ENCODE measurements at places on chromosomes 3 and 15.

GRCh38 chr15:31228011-31228484, 98.6 kb upstream of the KLF13 start:
- DNase-seq = peak; percentile 23

DNA sequence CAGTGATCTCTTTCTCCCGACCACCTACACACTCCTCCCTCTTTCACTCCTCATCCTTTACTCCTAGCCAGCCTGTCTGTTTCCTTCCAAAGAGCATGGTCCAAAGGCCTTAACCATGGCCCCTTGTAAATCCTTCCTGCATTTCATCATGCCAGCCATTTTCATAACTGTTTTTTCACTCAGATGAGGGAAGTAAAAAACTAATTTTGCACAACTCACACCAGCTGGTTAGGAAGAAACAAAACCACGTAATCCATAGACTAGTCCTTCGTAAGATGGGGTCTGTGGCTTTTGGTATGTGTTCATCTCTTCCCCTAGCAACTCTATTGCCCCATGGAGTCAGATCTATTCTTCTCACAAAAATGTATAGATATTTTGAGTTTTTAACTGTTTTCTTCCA, 187.8 kb downstream of the SHOX2 start:
- no peak for DNase-seq

DNA sequence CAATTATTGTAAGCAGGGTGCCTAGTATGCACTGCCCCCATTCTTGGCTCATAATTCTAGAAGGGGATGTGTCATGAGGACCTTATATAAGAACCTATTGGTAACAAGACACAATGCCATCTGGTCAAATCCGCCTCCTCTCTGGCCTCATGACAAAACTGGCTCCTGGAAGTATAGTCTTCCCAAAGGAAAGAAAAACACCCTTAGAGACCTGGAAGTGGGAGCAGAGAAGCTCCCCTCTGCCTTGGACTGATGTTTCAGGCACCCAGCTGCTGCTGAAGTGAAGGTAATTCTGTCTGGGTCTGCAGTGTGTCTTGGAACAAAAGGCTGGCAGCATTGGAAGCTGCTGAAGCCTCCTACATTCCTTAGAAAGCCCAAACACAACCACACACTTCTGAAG, 107.2 kb upstream of the CLSTN2 start:
- DNase-seq = no peak

- peak; percentile 49 for DNase-seq
Observed at GRCh38 chr15:67884514-67885174, 44.8 kb upstream of the RNU6-1 start.

GRCh38 chr3:124142389-124142970, 150.6 kb upstream of the ROPN1 start:
- DNase-seq = no peak

GRCh38 chr3:10469441-10470119, 35.8 kb downstream of the ATP2B2 start:
- no peak for DNase-seq

DNA sequence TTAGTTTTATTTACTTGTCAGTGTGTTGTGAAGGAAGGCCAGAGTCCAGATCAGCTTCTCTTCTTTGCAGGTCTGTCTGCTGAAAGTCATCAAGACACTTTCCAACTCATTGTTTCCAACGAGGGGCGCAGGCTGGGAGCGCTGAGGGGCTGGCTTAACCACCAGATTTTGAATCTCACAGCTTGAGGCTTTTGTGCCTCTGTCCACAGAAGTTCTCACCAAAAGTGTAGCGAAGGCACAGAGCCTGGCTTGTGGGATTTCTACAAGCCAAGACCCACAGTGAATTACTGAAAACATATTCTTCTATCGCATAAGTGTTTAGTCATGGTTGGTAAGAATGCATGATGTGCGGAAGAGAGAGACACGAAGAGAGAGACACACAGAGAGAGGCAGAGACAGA, 35.2 kb downstream of the BHLHE40 start:
- no peak for DNase-seq

- DNase-seq = no peak
Observed at GRCh38 chr15:27951191-27951890, 147.8 kb downstream of the OCA2 start.

DNA sequence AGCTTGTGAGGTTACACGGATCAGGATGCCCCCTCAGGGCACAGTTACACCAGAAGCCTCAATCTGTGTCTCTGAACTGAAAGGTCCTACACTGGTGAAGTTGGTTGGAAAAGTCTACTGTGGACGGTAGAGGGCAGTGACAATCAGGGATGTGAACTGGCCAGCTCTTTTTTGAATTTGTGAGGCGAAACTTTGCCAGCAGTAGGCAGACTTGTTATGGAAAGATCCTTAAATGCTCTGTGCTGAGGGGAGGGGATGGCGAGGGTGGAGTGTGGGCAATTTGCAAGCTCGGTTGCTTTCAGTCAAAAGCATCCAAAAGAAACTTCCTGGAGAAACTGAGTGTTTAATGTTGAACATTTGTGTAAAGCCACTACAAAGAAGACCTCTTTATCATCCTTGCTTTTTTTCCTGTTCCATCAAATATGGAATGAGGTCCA, 127.4 kb upstream of the ABHD17C start:
- DNase-seq = peak; percentile 50

DNA sequence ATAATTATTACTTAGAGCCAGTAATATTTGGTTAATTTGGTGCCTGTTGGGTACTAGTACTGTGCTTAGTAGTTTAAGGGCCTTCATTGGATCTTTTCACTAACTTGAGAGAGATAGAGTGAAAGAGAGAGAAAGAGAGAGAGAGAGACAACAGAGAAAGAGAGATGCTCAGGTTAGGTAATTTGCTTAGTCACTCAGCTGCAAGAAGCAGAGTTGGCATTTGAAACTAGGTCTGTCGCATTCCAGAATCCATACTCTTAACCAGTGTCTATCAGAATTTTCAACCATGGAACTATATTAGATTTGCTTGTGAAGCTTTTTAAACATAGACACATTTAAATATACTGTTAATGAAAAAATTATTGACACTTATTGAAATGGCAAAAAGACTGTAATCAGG, 31.1 kb upstream of the NUDT16 start:
- no peak for DNase-seq

DNA sequence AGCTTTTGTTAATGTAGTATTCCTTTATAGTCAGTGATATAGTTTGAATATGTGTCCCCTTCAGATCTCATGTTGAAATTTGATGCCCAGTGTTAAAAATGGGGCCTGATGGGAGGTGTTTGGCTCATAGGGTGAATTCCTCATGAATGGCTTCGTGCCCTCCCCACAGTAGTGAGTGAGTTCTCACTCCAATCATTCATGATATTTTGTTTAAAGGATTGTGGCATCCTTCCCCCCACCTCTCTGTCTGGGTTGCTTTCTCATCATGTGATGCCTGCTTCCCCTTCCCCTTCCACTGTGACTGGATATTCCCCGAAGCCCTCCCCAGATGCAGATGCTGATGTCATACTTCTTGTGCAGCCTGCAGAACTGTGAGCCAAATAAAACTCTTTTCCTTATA, 649.8 kb upstream of the NR2F2 start:
- no peak for DNase-seq

DNA sequence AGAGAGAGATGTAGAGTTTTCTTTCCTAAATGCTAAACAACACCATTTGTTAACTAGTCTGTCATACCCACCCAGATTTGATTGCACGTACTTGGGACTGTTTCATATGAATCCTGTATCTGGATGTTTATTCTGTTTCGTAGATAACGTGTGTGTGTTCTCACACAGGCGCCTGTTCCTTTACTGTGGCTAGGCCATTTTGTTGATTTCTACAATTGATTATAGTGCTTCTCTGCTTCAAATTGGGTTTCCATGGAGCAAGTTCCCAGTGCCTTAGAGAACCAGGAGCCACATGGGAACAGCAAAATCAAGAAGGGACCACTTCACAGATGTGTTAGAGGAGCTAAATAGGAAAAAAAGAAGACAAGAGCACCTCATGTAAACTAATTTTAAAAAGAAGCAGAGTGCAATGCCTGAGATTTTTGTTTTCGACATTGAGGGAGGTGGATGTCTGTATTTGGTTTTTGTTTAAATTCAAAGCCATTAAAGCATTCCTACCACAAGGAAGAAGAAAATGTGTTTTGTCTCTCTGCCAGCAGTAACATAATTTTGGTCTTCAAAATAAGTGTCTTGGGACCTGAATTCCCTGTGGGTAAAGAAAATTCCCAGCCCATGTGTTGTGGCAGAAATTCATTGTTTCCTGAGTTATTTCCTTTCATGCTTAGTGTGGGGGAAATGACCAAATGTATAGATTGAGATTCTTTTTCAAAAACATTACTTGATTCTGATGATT, 424.0 kb upstream of the C2CD4B start:
- DNase-seq = no peak

DNA sequence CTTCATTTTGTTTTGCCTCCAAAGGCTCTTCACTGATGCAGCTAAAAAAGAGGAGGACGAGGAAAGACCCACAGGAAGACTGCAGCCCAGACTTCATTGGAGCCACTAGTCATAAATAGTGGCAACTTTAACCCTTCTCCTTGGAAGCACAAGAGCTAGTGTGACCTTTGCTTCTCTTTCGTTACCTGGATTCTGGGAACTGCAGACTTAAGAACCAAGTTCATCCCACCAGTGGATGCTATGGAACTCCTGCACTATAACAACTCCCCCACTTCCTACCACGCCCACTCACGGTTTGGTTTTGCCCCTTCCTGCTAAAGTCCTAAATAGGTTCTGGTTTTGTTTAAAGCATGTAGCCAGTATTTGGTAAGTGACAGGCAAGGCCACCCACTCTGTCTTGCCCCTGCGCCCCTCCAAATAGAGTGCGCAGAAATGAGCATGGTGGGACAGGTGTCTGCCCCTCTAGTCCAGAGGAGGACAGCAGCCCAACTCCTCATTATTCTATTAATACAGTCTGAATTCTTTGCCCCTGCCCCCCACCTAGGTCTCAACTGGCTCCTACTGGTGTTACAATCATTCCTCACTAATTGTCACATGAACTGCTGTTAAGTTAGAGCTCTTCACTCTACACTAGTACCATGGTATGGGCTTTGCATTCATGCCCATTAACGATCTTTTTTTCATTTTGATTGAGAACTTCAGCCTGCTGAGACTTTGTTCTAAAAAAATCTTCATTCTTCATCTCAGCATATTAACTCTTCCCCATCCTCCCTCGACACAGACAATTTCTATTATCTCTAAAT, 504.6 kb downstream of the FOXP1 start:
- DNase-seq = no peak

DNA sequence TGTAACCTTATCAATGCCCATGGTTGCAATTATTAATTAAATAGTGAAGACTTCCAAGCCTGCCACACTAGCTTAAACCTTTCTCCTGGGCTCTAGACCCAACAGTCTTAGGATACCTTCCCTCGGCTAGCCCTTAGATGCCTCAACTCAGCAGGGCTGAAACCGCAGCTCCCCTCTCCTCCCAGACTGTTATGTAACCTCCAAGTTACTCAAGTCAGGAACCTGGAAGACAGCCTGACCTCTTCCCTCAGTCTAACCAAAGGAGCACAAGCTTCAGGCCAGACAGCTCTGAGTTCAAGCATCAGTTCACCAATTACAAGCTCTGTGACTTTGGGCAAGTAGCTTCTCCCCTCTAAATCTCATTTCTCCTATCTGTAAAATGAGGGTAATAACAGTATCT, 70.5 kb upstream of the HACD2 start:
- no peak for DNase-seq

DNA sequence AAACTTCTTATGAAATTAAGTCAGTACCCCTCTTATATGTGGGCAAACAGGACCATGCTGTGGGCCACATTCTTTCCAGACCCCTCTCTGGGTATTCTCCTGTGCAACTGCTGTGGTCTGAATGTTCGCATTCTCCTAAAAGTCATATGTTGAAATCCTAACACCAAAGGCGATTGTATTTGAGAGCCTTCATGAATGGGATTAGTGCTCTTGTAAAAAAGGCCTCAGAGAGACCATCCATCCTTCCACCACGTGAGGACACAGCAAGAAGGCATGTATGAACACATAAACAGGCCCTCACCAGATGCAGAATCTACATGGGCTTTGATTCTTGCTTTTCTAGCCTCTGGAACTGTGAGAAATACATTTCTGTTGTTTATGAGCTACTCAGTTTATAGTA, 68.0 kb upstream of the NAALADL2 start:
- DNase-seq = no peak

DNA sequence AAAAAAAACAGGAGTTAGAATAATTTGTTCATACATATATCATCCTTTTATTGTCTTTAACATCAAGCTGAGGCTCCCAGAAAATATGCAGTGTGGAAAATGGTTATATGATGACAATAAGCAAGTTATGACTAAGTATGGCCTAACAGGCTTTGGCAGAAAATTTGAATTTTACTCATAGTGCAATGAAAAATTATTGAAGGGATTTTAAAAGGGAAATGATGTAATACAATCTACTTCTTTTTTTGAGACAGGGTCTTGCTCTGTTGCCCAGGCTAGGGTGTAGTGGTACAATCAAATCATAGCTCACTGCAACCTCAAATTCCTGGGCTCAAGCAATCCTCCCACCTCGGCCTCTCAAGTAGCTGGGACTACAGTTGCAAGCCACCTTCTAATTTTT, 78.7 kb downstream of the FAIM start:
- no peak for DNase-seq

DNA sequence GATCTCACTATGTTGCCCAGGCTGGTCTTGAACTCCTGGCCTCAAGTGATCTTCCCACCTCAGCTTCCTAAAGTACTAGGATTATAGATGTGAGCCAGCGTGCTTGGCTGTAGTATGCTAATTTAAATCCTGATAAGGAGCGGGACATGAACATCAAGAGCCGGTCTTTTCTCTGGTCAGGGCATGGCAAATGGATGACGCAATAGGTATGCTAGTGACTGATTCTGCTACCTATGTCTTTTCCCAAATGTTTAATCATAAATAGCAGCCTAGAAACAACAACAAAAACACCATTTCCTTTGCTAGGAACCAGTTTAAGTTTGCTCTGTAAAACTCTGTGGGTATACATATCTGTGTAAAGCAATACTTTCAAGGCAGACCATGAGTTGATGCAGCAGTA, 64.7 kb downstream of the STARD9 start:
- DNase-seq = no peak

- DNase-seq = no peak
Observed at GRCh38 chr3:73206030-73206429, 144.6 kb downstream of the EBLN2 start.

DNA sequence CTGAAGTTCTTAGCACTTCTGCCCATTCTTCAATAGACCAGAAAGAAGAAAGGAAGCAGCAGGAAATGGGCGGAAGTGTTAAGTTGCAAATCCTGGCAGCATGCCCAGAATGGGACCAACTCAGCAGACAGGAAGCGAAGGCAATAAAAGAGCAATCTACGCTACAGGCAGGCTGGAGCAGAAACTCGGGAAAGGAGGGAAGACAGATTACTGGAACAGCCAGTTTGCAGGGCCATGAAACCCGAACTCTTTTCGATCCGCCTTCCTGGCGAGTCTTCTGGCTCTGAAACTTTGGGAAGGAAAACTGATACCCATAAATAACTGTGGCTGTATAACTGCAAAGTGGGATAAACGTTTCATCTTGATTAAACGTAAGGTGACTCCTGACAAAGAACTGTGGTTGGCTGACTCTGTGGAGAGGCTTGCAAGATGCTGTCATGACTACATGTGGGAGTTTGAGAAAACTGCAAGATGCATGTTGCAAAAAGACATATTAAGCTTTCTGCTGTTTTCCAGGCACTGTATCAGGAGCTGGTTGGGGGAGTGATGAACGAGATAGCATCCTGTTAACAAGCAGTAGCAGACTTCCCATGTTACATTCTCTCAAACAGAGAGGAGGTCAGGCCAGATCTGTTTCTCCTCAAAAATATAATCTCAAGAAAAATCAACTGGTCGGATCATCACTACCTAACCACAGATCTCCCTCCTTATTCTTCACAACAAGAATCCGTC, 67.8 kb downstream of the FMN1 start:
- DNase-seq = peak; percentile 68

Data from inflammatory macrophage treated with lipopolysaccharide for 1 hour (primary cell).